ENCODE measurements at places on chromosomes 12 and 14. TPM values are rescaled to one million over a fixed set of nuclear protein-coding genes. Genes with fewer than 3 reads are reported as not detected.

- no peak for DNase-seq
These were observed 138.4 kb downstream of the STXBP6 start for GRCh38 chr14:24911324-24912109.

DNA sequence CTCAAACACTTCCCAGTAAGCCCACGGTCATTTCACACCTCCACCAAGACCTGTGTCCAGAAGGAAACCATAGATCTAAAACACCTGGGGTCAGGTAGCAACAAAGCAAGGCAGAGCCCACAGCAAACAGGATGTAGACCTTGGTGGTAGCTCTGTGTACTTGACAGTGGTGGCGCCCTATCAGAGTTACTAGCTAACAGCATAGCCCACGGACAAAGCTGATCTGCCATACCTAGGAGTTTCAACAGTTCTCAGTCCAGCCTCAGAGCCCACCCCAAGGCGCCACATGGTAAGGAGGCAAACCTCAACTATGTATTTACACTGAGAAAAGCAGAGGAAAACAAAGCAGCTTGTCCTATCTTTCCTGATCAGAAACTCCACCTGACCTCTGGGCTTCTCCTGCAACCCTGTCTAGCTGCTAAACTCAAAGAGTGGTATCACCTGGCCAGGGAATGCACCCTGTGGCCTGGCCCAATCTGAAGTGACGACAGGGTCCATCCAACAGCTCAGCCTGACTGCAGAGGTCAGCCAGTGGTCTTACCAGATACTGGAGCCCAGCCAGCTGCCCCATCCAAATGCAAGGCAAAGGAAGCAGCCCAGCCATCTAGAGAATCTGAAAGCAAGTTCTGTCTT is 46.3 kb downstream of the STON2 start:
- no peak for DNase-seq

DNA sequence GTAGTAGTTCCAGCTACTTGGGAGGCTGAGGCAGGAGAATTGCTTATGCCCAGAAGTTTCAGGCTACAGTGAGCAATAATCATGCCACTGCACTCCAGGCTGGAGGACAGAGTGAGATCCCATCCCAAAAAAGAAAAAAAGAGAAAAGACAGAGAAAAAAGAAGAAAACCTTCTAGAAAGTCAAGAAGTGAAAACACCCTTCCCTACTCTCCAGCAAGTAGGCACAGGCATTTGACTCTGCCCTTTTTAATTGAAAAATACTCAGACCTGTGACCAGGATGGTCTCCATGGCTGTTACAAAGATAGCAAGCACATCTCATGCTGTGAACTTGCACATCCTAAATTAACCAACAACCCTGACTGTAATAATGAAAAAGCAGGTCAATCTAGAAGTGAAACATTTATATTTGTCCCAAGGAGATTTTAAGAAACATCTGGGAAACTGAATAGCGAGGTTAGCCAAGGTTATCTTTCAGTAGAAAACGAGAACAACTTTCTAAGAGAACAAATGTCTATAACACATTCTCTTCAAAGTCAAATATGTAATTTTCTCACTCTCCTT is 2.0 kb downstream of the TMTC1 start:
- DNase-seq = no peak

Gene WSCD2
- 8.3 TPM for polyA plus RNA-seq

DNA sequence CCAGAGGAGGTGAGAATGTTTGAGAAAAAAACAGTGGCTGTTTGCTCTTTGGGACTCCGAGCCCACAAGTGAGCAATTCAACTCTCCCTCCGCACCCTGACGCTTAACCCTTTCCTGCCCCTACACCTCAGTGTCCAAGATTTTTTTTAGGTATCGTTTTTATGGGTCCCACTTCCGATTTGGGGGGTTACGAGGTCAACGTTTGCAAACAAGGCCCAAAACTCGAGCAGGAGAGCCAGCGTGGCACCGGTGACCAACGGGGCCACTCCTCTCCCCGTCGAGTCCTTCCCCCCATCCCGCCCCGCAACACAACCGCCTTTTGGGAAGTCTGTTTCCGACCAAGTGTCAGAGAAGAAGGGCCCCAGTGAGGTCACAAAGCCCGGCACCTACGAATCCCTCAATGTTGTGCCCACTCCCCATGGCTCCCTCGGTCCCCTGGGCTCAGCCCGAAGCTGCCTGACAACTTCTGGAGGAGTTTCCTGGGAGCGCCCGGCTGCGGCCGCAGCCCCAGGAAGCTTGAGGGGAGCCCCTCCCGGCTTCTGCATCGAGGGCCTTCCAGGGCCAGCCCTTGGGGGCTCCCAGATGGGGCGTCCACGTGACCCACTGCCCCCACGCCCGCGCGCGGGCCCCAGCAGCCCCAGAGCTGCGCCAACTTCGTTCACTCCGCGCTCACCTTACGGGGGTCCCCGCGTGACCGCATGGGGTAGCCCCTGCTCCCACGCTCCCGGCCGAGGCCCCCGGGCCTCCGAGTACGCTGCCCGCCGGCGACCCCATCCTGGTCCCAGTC is 1.2 kb downstream of the CDK2AP1 start:
- DNase-seq = no peak

- no peak for DNase-seq
These were observed 17.4 kb downstream of the HDAC7 start for GRCh38 chr12:47802312-47802711.

DNA sequence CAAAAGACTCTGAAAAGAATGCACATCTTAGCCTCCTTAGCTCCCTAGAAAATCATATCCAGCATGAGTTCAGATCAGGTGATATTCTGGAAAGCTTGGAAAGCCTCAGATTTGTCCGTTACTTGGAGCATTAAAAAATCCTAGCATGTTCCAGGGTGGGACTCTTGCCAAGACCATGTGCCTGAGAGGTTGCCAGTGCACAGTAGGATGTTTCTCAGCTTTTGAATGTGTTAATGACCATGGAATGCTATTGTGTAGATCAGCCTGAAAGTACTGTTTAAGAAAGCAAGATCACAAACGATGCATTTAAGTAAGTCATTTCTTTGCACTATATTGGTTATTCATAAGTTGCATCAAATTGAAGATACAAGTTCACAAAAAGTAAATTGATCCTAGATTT is 230.5 kb downstream of the ETNK1 start:
- no peak for DNase-seq

All from renal cortex interstitium (tissue), 15 donors.